Stimulated activated CD4-positive, alpha-beta T cell treated with anti-CD3 and anti-CD28 coated beads, Interleukin-1b, Interleukin-23, amount 100 ng/mL, for 24 hours (primary cell): ENCODE measurements at places on chromosomes 6 and 20.

- no peak for DNase-seq
These were observed 57.1 kb downstream of the GNAS start for GRCh38 chr20:58909585-58909984.

DNA sequence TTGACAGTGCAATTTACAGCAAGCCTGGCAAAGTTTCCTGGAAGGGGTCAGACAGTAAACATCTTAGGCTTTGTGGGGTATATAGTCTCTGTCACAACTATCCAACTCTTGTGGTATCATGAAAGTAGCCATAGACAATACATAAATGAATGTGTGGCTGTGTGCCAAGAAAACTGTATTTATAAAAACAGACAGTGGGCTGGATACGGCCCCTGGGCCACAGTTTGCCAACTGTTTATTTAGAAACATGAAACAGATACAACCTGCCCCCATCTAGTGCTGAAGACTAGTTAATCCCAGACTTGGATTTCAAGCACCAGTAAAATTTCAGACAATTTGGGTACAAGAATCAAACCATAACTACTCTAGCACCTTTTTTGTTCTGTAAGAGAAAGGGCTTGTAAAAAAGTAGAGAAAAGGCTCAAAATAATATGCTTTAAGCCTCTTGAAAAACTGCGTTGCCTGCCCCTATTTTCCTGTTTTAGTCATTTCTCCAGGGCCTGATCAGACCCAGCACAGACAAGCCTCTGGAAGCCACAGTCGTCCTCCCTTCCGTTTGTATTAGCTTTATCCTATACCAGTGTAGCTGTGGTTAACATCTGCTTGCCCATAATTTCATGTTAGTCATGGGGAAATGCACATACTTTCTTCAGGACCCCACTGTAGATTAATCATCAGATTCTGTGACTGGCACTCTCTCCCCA lies 30.8 kb downstream of the JAG1 start:
- DNase-seq = no peak

DNA sequence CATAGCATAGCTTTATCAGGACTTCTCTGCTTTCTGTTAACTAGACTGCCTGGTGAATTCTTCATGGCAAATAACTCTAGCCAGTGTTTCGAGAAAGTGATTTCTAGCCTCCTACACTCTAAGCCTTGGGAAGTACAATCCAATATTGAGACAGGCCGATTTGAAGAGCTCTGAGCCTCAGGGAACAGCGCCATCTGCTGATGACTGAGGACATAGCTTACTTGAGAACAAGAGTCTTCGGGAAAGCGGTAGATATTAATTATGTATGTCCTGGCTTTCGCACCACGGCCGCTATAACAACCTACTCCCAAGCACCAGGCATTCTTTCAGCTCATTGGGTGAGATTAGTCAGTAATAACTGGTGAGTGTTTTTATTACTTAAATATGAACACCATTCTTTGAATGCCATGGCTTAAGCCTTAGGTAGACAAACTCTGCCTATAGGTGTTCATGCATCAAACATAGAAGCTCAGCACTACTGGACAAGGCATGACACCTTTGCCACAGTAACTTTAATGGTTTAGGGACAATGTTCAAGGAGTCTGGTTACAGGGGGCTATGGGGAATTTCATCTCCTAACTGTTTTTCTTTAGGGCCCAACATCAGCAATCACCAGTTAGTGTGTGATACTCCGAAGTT lies 518.6 kb downstream of the BMP2 start:
- no peak for DNase-seq

- no peak for DNase-seq
These were observed 20.4 kb downstream of the PTPRK start for GRCh38 chr6:128500014-128500413.

- DNase-seq = no peak
These were observed 247.5 kb downstream of the TMEM242 start for GRCh38 chr6:157075549-157076450.

DNA sequence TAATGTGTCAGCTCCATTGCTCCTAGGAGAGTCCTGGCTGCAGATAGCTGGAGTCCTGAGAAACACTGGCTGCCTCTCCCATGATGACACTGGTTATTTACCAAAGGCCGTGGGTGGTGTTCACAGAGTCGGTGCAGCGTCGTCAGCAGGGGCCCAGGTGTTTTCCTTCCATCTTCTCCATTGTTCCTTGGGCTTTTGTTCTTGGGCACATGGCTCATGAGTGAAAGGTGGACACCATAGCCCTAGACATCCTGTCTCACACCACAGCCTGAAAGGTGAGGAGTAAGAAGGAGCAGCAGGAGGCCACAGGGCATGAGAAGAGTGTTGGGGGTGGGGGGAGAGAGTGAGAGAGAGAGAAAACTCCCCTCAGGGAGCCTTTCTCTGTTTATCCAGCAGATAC lies 9.1 kb downstream of the CST5 start:
- no peak for DNase-seq

DNA sequence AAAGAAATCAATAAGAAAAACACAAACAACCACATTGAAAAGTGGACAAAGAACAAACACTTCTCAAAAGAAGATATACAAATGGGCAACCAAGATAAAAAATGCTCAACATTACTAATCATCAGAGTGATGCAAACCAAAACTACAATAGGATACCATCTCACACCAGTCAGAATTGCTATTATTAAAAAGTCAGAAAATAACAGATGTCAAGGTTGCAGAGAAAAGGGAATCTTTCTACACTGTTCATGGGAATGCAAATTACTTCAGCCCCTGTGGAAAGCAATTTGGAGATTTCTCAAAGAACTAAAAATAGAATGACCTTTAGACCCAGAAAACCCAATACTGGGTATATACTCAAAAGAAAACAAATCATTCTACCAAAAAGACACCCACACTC lies 29.8 kb downstream of the KIF6 start:
- no peak for DNase-seq

DNA sequence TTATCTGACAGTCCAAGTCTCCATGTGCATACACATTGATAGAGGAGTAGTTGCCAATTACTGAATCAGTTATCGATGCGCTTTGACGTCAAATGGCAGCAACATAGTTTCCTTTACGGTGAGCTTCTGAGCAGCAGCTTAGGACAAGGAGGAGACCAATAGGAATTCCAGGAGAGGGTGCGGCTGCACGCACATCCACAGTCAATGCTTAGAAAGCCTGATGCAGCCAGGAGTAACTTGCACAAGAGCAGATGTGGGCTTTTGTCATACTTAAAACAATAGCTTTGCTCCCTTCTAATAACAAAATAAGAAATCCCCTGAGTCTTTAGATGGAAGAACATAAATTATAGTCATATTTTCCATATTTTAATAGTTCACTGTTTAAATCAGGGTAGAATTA lies 442.1 kb downstream of the BCKDHB start:
- DNase-seq = no peak

DNA sequence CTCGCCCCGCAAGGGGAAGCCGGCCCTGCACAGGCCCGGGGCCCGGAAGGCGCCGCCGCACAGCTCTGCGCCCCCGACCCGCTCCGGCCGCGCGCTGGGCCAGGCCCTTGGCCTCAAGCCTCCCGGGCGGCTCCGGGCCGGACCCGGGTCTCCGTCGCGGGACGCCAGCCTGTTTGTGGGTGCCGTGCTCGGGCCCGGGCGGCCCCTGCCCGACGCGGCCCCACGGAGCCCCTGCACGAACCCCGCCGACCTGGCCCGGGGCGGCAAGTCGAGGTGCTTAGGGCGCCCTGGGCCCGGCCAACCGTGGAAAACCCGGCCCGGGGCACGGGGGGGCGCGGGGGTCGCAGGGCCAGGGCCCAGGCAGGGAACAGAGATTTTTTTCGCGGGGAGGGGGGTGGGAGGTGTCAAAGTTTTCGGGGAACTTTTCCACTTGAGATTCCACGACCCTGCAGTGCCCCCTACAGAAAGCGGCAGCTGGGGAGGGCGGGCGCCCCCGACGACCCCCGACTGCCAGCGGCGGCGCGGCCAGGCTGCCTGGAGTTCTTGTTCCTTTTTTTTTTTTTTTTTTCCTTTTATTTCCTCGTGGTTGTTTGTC lies 805 bp upstream of the STX16 start:
- no peak for DNase-seq

GRCh38 chr20:64156136-64156885 lies 7.9 kb upstream of the MYT1 start:
- no peak for DNase-seq

- no peak for DNase-seq
These were observed 19.5 kb upstream of the TAF8 start for GRCh38 chr6:42030585-42031506.

- no peak for DNase-seq
These were observed 384 bp upstream of the MANEA start for GRCh38 chr6:95576998-95577303.

DNA sequence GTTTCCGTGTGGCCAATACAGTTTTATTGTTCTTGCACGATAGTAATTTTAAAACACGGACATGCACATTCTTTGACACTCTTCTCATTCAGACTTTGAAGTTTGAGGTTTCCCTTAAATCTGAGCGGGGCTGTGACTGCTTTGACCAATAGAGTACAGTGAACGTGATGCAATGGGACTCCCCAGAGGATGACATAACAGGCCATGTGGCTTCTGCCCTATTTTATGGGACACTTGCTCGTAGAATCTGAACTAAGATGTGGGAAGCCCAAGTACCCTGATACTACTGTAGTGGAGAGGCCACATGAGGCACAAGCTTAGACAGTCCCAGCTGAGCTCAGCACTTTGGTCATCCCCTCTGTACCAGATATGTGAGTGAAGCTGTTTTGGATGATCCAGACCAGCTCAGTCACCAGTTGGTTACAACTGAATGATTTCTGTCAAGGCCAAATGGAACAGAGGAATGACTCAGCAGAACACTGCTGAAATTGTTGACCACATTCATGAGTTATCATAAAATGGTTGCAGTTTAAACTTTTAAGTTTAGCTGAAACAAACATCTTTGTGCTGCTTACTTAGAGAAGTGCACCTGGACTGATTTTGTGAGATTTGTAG lies 279.4 kb downstream of the RFPL4B start:
- DNase-seq = no peak

GRCh38 chr20:21162631-21163030 lies 36.7 kb downstream of the KIZ start:
- DNase-seq = no peak

GRCh38 chr6:143451531-143451930 lies 926 bp downstream of the PEX3 start:
- no peak for DNase-seq

DNA sequence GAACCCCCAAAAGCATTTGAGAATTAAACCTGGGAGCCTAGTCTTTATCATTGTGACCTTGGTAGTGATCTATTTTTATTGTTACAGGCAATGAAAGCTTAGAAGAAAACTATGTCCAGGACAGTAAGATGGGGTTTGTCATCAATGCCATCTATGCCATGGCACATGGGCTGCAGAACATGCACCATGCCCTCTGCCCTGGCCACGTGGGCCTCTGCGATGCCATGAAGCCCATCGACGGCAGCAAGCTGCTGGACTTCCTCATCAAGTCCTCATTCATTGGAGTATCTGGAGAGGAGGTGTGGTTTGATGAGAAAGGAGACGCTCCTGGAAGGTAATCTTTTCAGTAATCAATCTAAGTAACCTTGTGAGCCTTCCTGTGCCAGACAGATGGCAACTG lies 191.5 kb upstream of the RAB32 start:
- no peak for DNase-seq

GRCh38 chr6:27752038-27752885 lies 159.9 kb downstream of the OR2B2 start:
- no peak for DNase-seq

DNA sequence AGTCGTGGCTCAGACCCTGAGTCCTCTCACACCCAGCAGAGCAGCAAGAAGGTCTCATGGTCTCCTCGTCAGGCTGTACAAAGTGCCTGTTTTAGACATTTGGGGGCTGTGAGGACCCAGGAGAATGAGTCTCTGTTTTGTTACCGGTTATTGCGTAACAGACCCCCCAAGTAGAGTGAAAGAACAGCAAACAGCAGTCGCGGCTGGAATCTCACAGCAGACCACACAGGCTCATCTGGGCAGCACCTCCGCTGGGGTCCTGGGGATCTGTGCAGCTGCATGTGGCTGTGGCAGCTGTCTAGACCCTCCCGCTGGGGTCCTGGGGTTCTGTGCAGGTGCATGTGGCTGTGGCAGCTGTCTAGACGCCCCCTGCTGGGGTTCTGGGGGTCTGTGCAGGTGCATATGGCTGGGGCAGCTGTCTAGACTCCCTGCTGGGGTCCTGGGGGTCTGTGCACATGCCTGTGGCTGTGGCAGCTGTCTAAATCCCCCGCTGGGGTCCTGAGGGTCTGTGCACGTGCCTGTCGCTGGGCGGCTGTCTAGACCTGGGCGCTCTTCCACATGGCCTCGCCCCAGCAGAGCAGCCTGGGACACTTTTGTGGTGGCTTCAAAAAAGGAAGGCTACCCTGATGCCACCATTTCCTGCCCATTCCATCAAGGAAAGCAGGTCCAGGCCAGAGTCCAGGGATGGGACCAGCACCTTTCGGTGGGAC lies 24.7 kb downstream of the ENTPD6 start:
- DNase-seq = no peak

GRCh38 chr6:85923013-85923430 lies 280.3 kb upstream of the SYNCRIP start:
- no peak for DNase-seq

DNA sequence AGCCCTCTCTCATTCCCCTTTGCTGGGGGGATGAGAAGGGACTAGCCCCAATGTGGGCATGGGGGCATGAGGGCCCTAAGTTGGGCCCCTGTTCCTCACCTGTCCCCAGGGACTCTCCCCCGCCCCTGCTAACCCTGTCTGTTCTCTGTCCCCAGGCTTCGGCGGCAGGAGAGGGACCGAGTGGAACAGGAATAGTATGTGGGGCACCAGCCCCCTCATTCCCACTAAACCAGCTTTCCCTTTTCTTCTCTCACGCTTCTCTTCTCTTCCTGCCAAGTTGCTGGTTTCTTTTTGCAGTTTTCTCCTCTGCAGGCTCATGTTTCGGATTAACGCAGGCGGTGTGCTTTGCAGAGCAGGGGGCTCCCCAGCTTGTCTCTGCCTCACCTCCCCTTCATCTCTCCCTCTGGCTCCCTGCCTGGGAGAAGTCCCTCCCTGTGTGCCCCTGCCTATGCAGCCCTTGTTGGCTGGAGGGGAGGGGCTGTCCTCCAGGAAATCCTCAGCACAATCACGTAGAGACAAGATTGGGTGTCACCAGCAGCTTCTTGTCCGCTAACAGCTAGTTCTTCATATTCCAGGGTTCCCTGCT lies 7.9 kb downstream of the TMEM63B start:
- no peak for DNase-seq

GRCh38 chr20:49006446-49006980 lies 39.6 kb upstream of the CSE1L start:
- no peak for DNase-seq

DNA sequence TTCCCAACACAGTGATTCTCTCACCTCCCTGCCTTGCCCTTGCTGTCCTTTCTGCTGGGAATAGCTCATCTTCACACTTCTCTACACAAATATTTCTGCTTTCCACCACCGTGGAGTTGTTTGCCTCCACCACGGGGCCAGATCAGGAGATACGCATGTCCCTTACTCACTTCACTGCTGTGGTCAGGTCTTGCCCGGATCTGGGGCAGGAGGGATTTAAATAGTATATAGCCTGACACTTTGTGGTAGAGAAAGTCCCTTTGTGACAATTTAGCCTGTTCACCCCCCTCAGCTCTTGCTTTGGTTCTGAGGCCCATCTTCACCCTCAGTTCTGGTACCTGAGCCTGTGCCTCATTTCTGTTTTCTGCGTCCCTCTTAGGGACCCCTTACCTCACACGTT lies 92.6 kb upstream of the PREP start:
- no peak for DNase-seq

GRCh38 chr20:20904501-20904831 lies 192.0 kb upstream of the RALGAPA2 start:
- DNase-seq = no peak

GRCh38 chr20:50127587-50128519 lies 14.9 kb upstream of the UBE2V1 start:
- DNase-seq = no peak

- no peak for DNase-seq
These were observed 455.0 kb upstream of the SOX4 start for GRCh38 chr6:21138336-21139069.
